Psoas muscle (tissue), 8 donors: ENCODE measurements at places on chromosomes 5 and 9. TPM values are rescaled to one million over a fixed set of nuclear protein-coding genes. Genes with fewer than 3 reads are reported as not detected.

Gene LHFPL2
- 5.7 TPM for total RNA-seq

Gene PKD2L2
- total RNA-seq: 0.44 TPM

Gene KLHL3
- 4.3 TPM for total RNA-seq

- no peak overlapping the region for H3K27ac ChIP-seq
- H3K27me3 ChIP-seq: peaks cover 4% of the 10 kb centered on the region
- H3K4me1 ChIP-seq: no peaks in the 10 kb centered on the region
- DNase-seq: no peak
- H3K4me3 ChIP-seq: no peak overlapping the region
- H3K36me3 ChIP-seq: no peaks in the 10 kb centered on the region
Measured at GRCh38 chr9:126024581-126025230, 277.5 kb downstream of the PBX3 start.

- no peaks in the 10 kb centered on the region for H3K4me1 ChIP-seq
- no peak overlapping the region for H3K27ac ChIP-seq
- no peaks in the 10 kb centered on the region for H3K27me3 ChIP-seq
- H3K4me3 ChIP-seq: no peak overlapping the region
- no peak for DNase-seq
Measured at GRCh38 chr9:136769710-136770191, 5.4 kb upstream of the LCN15 start.

GRCh38 chr5:148471379-148471778, 87.6 kb downstream of the FBXO38 start:
- no peak overlapping the region for H3K27ac ChIP-seq
- no peak for DNase-seq
- no peaks in the 10 kb centered on the region for H3K27me3 ChIP-seq
- no peaks in the 10 kb centered on the region for H3K36me3 ChIP-seq

GRCh38 chr5:66967102-66967501, 229.5 kb downstream of the CD180 start:
- H3K4me1 ChIP-seq: no peaks in the 10 kb centered on the region
- no peak for DNase-seq
- no peaks in the 10 kb centered on the region for H3K36me3 ChIP-seq
- H3K27ac ChIP-seq: no peak overlapping the region
- no peaks in the 10 kb centered on the region for H3K27me3 ChIP-seq

GRCh38 chr9:131951905-131952304, 127.8 kb downstream of the MED27 start:
- no peaks in the 10 kb centered on the region for H3K27me3 ChIP-seq
- H3K36me3 ChIP-seq: no peaks in the 10 kb centered on the region
- DNase-seq: peak; percentile 75
- H3K27ac ChIP-seq: peak overlapping the region; percentile 36

GRCh38 chr9:79129865-79130480, 441.8 kb upstream of the TLE4 start:
- H3K4me1 ChIP-seq: no peaks in the 10 kb centered on the region
- H3K4me3 ChIP-seq: no peak overlapping the region
- no peak overlapping the region for H3K27ac ChIP-seq
- DNase-seq: peak; percentile 43

GRCh38 chr5:130884023-130884422, 281.0 kb downstream of the HINT1 start:
- H3K27ac ChIP-seq: no peak overlapping the region
- no peaks in the 10 kb centered on the region for H3K4me1 ChIP-seq
- no peaks in the 10 kb centered on the region for H3K36me3 ChIP-seq
- no peaks in the 10 kb centered on the region for H3K27me3 ChIP-seq
- H3K4me3 ChIP-seq: no peak overlapping the region
